RPMI7951 (cell line): ENCODE measurements at places on chromosomes 7 and 10.

GRCh38 chr10:24206334-24206733, 2.6 kb upstream of the KIAA1217 start:
- no peak for DNase-seq

- peak; percentile 2 for DNase-seq
Measured at GRCh38 chr10:108095932-108096925, 931.7 kb upstream of the SORCS1 start.

GRCh38 chr7:24472093-24472492, 101.2 kb upstream of the PALS2 start:
- no peak for DNase-seq

- DNase-seq = no peak
Measured at GRCh38 chr10:121556918-121557573, 41.2 kb downstream of the FGFR2 start.

- peak; percentile 77 for DNase-seq
Measured at GRCh38 chr10:3402187-3402751, 229.7 kb upstream of the PITRM1 start.

DNA sequence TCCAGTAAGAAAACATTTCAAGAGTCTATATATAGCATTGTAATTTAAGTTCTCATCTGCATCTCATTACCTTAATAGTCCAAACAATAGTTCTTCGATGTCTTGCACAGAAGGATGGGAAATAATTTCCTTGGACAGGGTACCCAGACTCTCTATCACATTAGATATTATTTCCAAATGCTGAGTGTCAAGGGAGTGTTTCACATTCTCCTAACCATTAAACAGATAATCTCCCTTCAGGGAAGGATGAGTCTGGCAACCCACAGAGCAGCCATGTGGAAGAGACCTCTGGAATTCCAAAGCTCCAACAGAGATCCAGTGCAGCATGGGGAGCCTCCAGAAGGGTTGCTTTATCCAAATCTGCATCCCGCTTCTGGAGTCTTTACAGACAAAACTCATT, 89.6 kb downstream of the FZD1 start:
- no peak for DNase-seq

DNA sequence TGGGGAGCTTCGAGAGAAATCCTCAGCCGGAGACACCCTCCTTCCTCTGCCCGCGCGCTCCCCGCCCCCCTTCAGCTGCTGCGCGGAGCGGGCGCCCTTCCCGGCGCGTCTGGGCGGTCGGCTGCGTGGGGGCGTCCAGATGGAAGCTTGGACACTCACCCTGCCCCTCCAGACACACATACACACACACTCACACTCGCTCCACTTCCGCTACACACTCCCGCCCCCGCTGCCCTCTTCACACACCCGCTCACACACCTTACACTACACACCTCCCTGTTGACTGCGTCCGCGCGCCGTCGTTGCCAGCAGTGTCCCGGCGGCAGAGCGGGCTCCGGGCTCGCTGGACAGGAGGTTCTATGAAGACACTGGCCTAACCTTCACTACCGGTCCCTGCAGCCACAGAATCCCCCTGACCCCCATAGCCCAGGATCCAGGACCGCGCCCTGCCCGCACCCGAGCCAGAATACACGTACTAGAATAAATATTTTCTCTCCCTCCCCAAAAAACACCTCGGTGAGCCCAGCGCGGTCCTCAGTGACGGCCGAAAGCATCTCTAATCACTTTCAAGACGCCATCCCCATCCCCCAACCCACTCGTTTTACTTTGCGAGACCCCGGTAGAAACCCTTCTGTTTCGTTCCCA, 1.1 kb upstream of the EGR2 start:
- DNase-seq = peak; percentile 51

GRCh38 chr10:80739963-80740715, 202.4 kb downstream of the SH2D4B start:
- DNase-seq = no peak

- peak; percentile 69 for DNase-seq
Measured at GRCh38 chr7:36967387-36967786, 243.1 kb upstream of the AOAH start.

DNA sequence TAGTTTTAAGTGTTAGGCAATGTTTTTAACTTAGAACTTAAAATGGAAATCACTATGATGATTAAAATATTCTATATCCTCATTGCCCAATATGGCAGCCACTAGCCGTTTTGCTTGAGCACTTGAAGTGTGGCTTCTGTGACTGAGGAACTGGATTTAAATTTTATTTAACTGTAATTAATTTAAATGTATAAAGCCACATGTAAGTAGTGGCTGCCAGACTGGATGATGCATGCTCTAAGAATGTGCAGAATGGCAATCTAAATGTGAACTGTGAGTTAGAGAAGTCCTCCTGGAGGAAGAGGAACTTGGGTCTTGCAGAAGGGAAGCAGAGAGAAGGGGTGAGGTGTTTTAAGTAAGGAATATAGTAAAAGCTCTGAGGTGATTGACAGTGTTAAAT, 451.4 kb downstream of the SUGCT start:
- DNase-seq = peak; percentile 83

DNA sequence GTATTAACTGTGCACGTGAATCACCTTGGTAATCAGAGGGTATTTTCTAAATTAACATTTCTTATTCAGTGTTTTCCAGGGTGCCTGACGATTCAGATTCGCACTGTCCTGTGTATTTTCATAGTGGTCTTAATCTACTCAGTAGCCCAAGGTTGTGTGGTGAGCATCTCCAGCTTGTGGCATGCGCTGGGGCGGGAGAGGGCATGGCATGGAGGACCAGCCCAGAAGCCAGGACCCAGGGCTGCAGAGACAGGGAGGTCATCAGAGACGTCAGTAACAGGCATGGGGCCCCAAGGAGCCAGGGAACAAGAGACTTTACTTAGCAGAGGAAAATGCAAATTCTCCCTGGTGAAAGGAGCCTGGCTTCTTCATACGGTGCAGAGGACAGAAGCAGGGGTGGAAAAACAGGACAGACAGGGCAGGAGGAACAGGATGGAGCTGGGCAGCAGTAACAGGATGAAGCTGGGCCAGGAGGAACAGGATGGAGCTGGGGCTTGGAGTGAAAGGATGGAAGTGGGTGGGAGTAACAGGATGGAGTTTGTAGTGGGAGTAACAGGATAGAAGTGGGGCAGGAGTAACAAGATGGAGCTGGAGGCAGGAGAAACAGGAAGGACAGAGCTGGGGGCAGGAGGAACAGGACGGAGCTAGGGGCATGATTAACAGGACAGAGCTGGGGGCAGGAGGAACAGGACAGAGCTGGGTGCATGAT, 110.9 kb downstream of the ADCY1 start:
- no peak for DNase-seq

DNA sequence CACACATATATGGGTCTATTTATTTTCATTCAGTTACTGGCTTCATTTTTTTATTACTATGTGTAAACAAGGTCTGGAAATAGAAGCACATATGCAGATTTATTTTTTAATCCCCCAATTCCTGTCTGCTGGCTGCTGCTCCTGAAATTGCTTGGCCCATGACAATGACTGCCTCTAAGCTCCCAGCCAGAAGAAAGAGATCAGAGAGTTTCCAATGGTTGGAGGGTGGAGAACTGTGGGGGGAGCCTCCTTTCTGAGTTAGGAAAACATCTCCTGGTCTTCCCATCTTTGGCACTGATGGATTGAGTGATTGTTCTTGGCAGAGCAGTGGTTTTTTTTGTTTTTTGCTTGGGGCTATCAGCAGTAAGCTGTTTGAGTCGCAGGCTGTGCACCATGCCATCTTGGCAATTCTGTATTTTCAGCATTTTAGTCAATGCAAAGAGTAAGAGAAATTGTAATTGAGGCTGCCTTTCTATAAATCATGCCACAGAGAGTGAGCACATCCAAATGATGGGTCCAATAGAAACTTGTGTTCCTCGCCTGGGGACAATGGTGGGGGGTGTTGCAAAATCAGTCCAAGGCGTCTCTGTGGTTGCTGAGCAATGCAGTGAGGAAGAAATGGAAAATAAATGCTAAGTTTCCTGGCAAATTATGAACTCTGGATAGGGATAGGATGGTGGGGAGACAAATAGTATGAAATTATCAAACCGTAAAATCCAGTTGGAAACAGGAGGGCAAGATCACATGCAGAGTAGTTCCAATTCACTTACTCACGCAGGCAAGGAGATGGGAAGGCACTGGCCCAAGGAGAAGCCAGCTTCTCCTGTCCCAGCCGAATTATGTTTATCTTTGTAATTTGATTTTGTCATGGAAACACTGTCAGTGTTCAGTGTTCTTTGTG, 382.4 kb downstream of the SORCS3 start:
- DNase-seq = peak; percentile 72

DNA sequence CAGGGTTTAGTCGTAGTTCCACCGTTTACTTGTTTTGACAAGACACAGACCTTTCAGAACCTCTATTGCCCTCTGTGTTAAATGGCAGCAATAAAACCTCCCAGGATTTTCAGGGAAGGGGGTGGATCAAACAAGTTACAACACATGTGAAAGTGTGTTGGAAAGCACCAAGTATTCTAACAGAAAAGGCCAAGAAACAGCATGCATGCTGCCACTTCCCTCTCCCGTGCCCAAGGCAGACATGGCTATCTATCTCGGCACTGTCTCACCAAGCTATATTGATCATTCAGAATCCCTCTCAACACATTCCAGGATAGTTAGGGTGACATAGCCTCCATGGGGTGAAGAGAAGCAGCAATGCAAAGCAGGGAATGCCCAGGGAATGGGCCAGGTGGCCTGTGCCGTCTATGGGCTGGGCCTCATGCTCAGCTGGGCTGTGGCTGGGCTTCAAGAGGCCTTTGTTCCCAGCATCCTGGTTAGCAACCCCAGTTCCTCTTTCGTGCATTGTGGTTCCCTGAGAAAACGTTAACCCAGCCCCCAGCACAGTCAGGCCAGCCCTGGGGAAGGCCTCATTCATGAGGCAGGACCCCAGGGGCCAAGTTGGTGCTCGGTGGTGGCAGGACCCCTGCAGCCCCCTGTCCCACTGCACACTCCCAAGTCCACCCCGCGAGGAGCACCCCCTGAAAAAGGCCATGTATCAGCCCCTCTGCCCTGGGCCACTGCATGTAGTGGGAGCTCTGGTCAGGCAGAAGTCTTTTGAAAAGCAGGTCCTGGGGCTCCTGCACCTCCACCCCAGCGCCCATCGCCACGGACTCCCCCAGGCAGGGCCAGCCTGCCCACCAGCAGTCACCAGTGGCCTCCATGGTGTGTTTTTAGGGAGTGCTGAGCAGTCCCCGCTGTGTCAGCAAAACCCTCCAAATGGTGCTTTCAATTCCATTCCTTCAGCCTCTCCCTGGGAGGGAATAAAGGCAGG, 25.5 kb downstream of the VSIR start:
- DNase-seq = no peak

DNA sequence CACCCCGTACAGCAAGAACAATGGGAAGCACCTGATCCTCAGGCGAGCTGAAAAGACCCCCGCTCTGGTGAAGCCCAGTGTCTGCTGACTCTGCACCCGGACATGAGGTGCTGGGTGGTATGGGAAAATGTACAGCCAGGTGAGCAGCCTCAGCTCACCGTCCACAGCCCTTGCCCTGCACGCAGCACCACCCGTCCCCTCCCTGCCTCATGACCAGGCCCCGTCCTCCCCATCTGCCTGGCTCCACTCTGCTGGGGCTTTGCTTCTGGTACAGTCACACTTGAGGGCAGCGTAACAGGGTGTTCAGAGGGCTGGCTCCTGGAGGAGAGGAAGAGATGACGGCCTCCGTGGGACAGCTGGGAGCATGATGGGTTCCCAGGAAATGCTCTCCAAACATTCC, 49.1 kb downstream of the NCAPG2 start:
- no peak for DNase-seq

DNA sequence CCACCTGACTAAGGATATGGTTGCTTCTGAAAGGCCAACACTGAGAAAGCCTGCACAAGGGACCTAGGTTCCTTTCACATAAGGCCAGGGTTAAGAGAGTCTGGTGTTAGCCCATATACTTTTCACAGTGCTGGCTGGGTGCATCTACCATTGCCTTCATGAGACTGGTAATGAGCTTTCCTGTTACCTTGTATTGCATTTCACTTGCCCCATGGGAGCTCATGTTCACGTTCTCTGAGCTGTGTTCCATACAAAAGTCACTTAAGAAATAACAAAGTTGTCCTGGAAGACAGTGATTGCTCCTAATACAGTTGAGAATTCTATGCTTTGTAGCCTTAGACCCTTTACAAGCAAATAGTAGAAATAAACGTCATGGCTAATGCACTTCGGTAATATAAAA, 337.8 kb upstream of the TEX47 start:
- no peak for DNase-seq

GRCh38 chr7:142892951-142893350, 7.4 kb upstream of the TRPV6 start:
- DNase-seq = no peak

- no peak for DNase-seq
Measured at GRCh38 chr10:71782221-71782916, 9.0 kb upstream of the VSIR start.

- no peak for DNase-seq
Measured at GRCh38 chr7:117045927-117046710, 92.8 kb downstream of the ST7 start.

DNA sequence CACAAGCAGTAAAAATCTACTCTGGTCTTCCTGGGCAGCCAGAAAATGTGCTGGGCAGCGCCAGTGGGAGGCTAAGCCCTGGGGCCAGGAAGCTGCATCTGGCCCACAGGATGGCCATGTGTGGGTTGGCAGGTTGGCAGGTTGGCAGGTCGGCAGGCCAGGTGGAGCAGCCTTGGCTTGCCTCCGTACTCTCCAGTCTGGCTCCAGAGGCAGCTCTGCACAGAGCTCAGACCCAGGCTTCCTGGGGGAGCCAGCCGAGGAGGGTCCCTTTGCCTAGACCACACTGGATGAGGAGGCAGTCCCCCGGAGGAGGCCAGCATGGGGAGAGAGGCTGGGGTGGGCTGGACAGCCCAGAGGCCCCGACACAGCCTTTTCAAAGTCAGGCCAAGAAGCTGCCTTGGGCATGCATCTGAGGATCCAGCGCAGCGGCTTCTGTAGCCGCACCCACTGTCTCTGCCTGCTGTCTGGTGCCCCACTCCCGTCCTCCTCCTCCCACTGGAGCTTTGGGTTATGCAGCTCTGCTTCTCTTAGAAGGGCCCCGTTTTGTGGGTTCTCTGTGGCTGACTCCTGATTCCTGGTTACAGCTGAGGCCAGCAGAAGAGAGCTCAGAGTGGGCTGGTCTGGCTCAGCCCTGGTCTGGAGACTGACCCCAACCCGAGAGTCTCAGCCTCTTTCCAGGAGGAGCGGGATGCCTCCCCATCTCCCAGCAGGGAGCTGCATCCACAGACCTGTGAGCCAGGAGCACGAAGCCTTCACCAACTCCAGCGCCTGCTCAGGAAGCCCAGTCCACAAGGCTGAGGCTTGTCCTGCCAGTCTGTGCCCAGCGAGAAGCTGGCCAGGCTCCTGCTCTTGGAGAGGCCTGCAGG, 44.6 kb downstream of the CFAP46 start:
- DNase-seq = no peak

DNA sequence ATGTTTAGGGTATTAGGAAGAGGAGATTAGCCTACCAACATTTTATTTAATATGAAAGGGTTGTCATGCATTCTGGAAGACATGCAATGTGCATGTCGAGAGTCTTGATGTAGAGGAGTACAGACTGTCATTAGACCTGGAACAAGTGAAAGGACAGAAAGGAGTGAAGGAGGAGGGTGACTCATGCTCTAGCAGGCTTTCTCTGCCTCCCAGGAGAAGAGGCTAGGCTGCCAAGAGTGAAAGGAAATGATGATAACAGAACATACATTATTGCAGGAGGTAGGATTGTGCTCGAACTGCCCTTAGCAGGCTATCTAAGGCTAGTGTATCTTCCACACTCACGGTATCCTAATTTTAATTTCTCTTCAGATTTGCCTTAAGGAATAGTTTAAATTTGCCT, 228.8 kb downstream of the EXOC4 start:
- DNase-seq = peak; percentile 52
